Activated naive CD4-positive, alpha-beta T cell (primary cell): ENCODE measurements at places on chromosomes 1 and 21.

- no peak for DNase-seq
These were observed 70.3 kb upstream of the CAMK1G start for GRCh38 chr1:209513226-209513625.

DNA sequence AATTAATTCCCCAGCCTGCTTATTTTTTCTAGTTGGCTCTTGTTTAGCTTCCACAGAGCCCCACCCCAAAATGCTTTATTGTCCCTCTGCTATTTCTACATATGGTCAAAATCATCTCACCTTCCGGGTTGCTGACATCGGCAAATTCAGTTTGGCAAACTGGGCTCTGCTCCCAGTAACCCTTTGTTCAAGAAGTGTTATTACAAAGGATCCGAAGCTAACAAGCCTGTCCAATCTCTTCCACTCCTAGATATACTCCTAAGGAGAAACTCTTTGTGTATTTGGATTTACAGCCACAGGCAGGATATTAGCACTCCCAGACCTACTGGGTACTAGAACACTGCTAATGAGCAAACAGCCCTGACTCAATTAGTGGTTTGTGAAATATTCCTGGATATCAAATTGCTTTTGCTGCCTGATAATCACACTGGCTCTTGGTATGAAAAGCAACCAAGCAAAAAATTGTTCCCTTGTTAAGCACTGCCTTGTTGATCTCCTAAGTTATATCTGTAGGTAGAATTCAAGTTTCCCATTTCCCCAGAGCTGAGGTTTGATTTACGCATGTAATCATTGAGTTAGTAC lies 4.0 kb downstream of the JUN start:
- no peak for DNase-seq

- no peak for DNase-seq
These were observed 70.0 kb downstream of the CLCA4 start for GRCh38 chr1:86616871-86617270.

DNA sequence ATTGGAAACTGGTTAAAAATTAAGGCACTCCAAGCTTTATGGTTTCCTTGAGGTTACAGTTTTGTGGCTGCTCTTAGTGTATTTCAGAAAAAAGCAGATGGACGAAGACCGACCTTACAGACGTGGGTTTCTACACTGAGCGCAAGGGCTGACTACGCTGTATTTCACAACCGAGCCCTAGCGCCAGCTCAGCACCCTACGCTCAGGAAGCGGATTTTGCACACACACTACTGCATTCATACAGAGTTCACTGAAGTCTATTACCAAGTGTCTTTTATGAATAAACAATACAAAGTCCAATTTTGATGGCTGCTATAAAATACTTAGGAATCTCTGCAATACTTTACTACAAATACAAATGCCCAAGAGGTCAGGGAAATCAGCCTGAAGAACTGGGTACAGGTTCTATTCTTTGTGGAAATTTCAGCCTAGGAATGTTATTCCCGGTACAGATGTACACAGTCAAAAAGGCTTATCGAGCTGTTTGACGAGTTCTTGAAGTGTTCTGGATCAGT lies 23.8 kb downstream of the PTTG1IP start:
- DNase-seq, result no peak

GRCh38 chr1:56437959-56438358 lies 141.4 kb downstream of the PLPP3 start:
- no peak for DNase-seq

- DNase-seq, result no peak
These were observed 14.5 kb downstream of the SLC6A17 start for GRCh38 chr1:110164725-110165350.

GRCh38 chr1:101112051-101112780 lies 86.6 kb upstream of the DPH5 start:
- no peak for DNase-seq

GRCh38 chr1:29343476-29343875 lies 107.2 kb downstream of the PTPRU start:
- DNase-seq, result no peak
